NCI-H446 treated with DMSO at 0.1 percent for 48 hours (cell line): ENCODE measurements at places on chromosomes 16 and 17.
A peak's percentile ranks its signal among the peaks of the same experiment; 100 is the strongest.

DNA sequence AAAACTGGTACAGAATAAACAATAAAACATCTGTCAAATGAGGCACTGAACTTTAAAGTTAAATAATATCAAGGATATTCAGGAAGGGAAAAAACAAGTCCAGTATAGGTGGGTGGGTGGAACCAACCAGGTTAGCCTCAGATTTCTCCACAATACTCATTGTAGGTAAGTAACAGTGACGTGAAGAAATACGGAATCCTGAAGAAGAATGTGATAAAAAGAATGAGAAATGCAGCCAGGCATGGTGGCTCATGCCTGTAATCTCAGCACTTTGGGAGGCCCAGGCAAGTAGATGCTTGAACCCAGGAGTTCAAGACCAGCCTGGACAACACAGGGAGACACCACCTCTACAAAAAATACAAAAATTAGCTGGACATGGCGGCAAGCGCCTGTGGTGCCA, 47.3 kb downstream of the UBE2G1 start:
- no peak for DNase-seq

DNA sequence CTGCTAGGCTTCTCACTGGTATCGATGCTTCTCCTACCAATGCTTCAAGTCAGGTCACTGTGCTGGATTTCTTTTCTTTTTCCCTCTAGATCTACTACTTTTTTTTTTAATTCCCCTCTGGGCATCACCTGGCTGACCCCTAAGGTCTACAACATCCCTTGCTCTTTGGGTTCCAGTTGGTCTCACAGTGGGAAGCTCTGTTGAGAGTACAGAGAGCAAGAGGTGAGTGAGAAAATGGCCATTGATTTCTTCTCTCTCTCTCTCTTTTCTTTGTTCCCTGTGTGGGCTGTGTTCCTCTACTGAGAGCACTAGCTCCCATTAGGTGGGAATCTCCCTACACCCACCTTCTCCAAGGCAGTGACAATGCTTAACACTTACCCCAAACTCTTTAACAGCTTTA, 413.4 kb downstream of the KCNJ2 start:
- no peak for DNase-seq

- no peak for DNase-seq
Measured at GRCh38 chr17:14803826-14804225, 461.3 kb downstream of the PMP22 start.

- no peak for DNase-seq
Measured at GRCh38 chr16:71746442-71747046, 22.0 kb upstream of the PHLPP2 start.

GRCh38 chr16:53131363-53132071, 76.7 kb downstream of the CHD9 start:
- no peak for DNase-seq

GRCh38 chr17:9240659-9241370, 219.5 kb downstream of the NTN1 start:
- DNase-seq = no peak

DNA sequence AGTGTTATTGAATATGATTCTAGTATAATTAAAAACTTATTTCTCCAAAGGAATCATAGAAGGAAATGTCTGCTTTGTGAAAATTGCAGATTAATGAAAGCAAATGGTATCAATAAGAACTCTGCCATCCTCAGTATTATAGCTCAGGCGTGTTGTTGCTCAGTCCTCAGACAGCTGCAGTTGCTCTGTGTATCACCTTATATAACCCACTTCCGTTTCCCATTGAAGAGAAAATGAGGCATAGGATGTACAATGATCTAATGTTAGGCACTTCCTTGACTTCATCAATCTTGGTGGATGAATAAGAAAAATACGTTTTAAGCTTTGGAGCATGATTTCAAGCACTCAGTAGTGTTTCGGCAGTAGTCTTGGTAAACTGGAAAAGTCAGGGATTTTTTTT, 14.1 kb downstream of the MFSD11 start:
- no peak for DNase-seq

DNA sequence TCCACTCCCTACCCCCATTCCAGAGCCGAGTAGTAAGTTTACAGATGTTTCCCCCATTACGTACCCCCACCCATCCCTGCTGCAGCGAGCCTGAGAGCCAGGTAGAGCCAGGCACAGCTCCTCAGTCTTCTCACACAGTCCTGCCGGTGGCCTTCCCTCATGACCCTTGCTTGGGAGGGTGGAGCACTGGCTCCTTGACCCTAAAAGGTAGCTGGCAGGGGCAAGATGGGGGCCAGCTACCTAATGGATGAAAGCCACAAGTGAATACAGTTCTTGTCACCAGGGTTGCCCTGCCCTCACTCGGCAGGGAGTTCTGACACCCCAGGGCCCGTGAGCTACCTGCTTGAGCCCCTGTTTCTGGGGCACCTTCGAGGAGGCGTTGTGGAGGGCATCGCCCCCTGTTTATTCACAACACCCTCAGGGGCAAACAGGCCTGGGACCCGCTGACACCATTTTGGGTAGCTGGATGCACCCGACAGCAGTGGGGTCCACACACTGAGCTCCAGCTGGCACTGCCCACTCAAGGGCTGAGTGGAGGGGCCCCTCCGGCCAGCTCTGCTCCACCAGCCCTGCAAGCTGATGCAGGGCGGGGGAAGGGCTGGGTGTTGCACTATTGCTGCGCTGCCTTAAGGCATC, 22.2 kb downstream of the ADAM11 start:
- no peak for DNase-seq

GRCh38 chr16:78390092-78390491, 290.6 kb downstream of the WWOX start:
- DNase-seq = no peak

DNA sequence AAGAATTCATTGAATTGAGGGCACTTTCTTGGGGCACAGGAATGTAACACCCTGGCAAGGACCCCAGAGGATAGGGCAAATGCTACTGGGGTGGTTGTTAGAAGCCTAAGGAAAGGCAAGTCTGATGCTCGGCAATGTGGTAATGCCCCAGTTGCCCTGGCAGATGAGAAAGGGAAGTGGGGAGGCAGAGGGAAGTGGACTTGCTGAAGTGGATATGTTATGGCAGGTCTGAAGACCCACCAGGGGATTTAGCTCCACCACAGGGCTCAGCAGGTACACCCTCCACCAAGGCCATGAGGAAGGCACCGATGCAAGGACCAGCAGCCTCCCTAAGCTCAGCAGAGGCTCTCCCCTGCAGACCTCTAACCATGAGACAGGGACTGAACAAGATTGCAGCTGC, 184.8 kb downstream of the IRX5 start:
- DNase-seq = no peak

DNA sequence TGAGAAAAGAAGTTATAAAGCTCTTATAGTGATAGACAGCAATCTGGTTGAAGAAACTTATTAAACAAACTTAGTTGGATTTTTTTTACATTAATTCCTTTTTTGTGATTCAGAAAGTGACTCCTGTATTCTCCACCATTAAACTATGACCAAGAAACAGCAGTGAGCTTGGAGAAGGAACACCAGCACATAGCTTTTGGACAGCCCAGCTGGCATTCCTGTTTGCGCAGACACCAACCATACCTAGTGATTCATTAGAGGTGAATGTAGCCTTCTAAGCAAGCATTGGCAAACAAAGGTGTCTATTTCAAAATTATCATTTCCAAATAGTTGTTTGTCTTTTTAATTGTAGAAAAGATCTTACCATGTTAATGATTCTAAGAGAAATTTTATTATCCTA, 94.4 kb downstream of the STXBP4 start:
- DNase-seq = no peak

DNA sequence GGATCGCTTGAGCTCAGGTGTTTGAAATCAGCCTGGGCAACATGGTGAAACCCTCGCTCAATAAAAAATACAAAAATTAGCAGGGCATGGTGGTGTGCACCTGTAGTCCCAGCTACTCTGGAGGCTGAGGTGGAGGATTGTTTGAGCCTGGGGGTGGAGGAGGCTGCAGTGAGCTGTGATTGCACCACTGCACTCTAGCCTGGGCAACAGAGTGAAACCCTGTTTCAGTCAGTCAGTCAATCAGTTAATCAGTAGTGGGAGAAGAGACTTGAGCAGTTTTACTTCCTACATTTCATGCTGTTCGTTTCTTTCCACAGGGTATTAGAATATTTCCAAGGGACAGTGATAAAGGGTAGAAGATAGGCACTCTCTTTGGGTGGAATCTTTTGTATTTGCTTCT, 8.8 kb downstream of the MAP3K3 start:
- no peak for DNase-seq

GRCh38 chr17:7583253-7584109, at the start of gene MPDU1:
TSS of gene MPDU1 (plus strand) at chr17:7583852. CDS start at chr17:7583863, 11 bp downstream.
- peak; percentile 97 for DNase-seq

DNA sequence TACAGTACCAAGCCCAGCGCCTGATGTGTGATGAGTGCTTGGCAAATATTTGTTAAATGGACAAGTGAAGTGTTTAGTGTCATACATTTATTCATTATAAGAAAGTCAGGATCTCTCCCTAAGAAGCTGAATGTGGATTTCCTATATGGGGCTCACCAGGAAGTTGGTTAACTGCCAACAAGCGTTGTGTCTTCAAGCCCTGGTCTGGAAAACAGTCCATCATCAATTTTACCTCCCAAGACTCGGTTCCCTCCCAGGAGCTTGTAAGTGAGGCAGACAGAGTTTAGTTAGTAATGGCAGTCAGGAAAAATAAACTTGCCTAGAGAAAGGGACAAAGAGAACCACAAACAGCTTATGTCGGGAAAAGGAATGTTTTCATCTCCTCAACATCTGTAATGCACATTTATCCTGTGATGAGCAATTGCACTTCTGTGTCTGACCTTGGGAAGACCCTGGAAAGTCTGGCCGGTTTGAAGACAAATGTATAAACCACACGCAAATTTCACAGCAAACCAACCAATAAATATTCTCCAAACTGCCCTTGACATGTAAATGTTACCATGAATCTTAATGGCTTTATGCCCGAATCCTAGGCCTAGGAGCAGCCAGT, 28.3 kb downstream of the C16orf95 start:
- no peak for DNase-seq

- DNase-seq = no peak
Measured at GRCh38 chr17:64449545-64449944, 630 bp downstream of the MILR1 start.

DNA sequence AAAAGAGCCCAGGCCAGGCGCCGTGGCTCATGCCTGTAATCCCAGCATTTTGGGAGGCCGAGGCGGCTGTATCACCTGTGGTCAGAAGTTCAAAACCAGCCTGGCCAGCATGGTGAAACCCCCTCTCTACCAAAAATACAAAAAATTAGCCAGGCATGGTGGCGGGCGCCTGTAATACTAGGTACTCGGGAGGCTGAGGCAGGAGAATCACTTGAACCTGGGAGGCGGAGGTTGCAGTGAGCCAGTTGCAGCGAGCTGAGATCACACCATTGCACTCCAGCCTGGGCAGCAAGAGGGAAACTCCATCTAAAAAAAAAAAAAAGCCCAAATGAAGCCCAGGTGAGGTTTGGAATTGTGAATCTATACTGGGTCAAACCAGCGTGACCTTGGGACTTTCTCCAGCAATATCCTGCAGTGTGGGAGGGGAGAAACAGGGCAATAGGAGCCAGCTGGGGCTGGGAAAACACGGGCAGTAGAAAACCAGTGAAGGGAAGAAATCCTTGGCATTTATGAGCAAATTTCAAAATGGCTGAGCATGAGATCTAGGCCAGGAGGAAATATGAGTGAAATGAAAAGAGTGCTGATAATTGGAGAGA, 8.2 kb upstream of the DHX8 start:
- no peak for DNase-seq

DNA sequence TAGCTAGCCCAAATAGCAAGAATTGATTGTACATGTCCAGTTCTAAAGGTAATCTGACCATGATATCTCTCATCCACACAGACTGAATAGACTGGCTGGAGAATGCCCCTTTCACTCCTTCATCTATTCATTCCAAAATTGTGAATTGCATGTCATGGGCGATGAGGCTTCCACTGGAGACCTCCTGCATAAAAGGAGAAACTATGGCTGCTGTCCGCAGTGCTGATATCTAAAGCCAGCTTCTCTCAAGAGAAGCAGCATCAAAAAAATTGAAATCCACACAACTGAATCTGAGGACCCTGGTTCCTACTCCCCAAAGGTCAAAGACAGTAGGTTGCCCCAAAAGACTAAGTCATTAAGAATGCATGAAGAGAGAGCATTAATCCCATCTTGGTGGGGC, 7.9 kb upstream of the SCNN1G start:
- DNase-seq = no peak

- DNase-seq = no peak
Measured at GRCh38 chr16:24736758-24737157, 7.3 kb downstream of the TNRC6A start.

- peak; percentile 16 for DNase-seq
Measured at GRCh38 chr17:75267153-75267410, 3.9 kb downstream of the MIF4GD start.

DNA sequence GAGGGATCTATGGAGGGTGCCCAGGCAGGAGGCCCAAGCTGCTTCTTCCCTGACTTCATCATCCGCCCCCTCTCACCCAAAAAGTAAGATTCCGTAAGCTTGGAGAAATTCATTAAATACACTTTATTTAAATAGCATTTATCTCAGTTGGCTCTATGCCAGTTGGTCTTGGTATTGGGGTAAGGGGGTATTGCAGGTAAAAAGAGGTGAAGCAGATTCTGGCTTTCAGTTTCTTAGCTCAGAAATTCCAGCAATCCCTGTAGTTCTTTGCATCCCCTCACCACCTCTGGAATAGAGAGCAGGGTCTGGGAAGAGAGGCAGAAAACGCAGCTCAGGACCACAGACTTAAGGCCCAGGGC, 750 bp upstream of the ALDOC start:
- DNase-seq = no peak

- no peak for DNase-seq
Measured at GRCh38 chr16:31273187-31273586, 13.4 kb downstream of the ITGAM start.

DNA sequence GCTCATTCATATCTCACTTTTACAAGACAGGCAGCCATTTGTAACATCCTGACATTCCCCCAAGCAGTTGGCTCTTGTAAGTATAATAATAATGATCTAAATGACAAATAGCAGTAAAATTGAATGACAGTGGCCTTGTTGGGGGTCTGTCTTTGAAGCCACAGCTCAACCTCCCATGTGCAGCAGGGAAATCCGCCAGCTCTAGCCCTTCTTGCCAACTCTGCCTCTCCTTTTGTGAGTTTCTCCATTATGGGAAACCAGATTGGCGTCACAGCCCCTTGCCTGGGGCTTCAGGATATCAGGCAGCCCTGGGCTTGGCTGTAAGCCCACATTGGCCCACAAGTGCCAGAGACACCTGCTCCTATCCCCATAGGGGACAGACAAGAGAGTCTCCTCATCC, 70.4 kb upstream of the CACNG5 start:
- DNase-seq = peak; percentile 94

DNA sequence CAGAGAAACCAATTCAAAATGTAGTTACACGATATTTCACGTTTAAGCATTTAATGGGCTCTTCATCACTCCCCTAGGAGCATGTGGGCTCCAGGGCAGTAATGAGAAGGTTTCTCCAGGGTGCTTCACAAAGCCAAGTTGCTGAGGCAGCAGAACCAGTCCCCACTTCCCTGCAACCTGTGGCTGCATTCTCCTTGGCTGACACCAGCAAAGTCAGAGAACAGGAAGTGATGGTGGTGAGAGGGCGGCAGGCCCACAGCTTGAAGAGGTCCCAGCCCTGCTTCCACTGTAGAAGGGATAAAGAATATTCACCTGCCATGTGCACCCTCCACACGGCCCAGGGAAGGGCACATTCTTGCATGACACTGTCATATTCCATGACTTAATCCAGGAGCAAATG, 133.2 kb downstream of the CBLN1 start:
- no peak for DNase-seq

GRCh38 chr17:45341533-45342158, 24.8 kb upstream of the MAP3K14 start:
- no peak for DNase-seq

GRCh38 chr16:85025781-85026653, 1.6 kb upstream of the KIAA0513 start:
- no peak for DNase-seq

GRCh38 chr17:64499805-64500486, 3.1 kb upstream of the POLG2 start:
- DNase-seq = no peak
